Activated naive CD8-positive, alpha-beta T cell treated with anti-CD3 and anti-CD28 coated beads, Interleukin-2, amount 10 ng/mL, durations not matched to agents 7 days and 5 days (primary cell): ENCODE measurements at places on chromosomes 1 and 21. TPM values are rescaled to one million over a fixed set of nuclear protein-coding genes. Genes with fewer than 3 reads are reported as not detected.

BARHL2 gene
- not detected for total RNA-seq

GRCh38 chr1:218765753-218766152 lies 407.9 kb upstream of the LYPLAL1 start:
- H3K4me3 ChIP-seq: no peak overlapping the region
- H3K27ac ChIP-seq: no peak overlapping the region
- H3K4me1 ChIP-seq: no peaks in the 10 kb centered on the region
- no peak for DNase-seq

GRCh38 chr1:23018661-23019093 lies 591 bp upstream of the KDM1A start:
- peaks cover 18% of the 10 kb centered on the region for H3K36me3 ChIP-seq
- H3K4me1 ChIP-seq: peaks cover 29% of the 10 kb centered on the region

WDR64 gene
- 0.58 TPM for total RNA-seq

GRCh38 chr1:240595476-240595875 lies 16.5 kb downstream of the GREM2 start:
- no peak overlapping the region for H3K4me3 ChIP-seq
- H3K27ac ChIP-seq: no peak overlapping the region
- H3K27me3 ChIP-seq: peaks cover 2% of the 10 kb centered on the region
- H3K36me3 ChIP-seq: no peaks in the 10 kb centered on the region
- no peaks in the 10 kb centered on the region for H3K4me1 ChIP-seq
